ENCODE measurements at places on chromosomes 16 and 17. TPM values are rescaled to one million over a fixed set of nuclear protein-coding genes. Genes with fewer than 3 reads are reported as not detected.

DNA sequence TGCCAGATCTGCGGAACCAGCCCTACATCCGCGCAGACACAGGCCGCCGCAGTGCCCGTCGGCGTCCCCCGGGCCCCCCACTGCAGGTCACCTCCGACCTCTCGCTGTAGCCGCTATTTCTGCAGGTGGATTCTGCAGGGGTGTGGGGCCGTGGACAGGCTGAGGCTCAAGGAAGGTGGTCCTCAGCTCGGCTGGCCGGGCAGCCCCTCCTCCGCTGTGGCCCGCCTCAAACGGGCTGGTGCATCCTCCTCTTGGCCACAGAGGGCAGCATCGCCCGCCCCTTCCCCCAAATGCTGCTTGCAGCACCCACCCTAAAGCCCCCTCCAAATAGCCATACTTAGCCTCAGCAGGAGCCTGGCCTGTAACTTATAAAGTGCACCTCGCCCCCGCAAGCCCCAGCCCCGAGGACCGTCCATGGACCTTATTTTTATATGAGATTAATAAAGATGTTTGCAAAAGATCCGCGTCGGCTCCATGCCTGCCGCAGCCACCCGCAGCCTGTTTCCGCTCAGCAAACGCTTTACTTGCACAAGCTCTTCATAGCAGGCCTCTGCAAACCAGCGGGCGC is 14.9 kb downstream of the SPATA32 start:
- no peaks in the 10 kb centered on the region for H3K27me3 ChIP-seq
- H3K4me3 ChIP-seq = peak overlapping the region; percentile 57
- peak overlapping the region; percentile 87 for H3K27ac ChIP-seq
- peaks cover 15% of the 10 kb centered on the region for H3K4me1 ChIP-seq
- H3K36me3 ChIP-seq = peaks cover 40% of the 10 kb centered on the region
- peak; percentile 83 for DNase-seq

DNA sequence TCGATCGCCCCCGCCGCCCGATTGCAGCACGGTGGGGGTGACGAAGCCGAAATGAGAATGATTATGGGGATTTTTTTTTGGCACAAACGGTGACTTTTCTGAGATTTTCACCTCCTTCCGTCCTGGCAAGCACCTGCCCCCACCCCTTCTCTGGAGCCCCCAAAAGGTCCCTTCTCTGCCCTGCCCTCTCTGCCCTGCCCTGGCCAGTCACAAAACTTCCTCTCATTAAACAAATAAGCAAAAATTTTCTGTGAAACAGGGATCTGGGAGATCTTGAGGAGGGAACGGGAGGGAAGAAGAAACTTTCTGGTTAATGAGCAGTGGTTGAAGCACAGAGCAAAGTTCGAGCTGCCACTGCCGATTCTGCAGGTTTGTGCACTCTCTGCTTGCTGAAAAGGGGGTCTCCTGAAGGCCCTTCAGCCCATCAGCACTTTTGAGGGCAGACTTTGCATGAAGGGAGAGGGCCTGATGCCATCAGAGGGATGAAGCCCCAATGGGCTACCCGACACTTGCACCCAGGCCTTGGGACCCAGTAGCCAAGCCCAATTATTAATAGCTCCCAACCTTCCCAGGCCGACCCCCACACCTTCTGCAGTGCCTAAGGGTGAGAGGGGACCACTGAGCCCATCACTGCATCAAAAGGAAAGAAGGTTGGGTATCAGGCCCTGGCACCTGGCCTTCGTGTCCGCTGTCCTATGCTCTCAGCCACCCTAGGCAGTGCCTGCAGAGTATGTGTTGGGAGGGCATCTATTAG is 1.0 kb upstream of the HOXB8 start:
- no peak for DNase-seq
- no peak overlapping the region for H3K4me3 ChIP-seq
- peaks cover 5% of the 10 kb centered on the region for H3K27me3 ChIP-seq
- no peak overlapping the region for H3K27ac ChIP-seq
- peaks cover 22% of the 10 kb centered on the region for H3K4me1 ChIP-seq

- H3K36me3 ChIP-seq = no peaks in the 10 kb centered on the region
- no peaks in the 10 kb centered on the region for H3K27me3 ChIP-seq
- H3K4me1 ChIP-seq = no peaks in the 10 kb centered on the region
- H3K4me3 ChIP-seq = no peak overlapping the region
Measured at GRCh38 chr17:9817086-9817485, 4.8 kb downstream of the GSG1L2 start.

DNA sequence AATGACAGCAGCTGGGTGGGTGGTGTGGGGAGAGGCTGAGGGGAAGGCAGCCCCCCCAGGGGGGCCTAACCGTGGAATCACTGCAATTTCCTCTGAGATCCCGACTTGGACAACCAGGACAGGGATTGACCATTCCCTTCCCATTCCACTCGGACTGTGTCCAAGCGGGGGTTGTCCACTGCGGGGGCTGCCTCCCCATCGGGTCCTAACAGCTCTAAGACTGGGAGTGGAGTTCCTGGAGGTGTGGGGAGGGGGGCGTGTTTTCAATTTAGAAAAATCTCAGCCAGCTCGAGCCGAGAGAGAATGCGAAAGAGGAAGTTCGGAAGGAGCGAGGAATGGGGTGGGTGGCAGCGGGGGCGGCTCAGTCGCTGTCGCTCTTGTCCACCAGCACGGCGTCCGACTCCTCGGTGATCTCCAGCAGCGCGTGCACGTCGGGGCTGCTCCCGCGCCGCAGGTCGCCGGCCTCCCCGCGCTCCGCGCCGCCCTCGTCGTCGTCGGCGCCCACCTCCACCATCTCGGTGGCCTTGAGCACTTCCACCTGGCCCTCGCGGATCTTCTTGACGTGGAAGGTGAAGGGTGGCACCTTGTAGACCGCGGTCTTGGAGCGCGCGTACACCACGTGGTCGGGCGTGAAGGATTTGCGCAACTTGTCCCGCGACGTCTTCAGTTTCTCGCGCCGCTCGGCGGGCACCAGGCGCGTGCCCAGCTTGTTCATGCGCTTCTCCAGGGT is 16.2 kb upstream of the STAT3 start:
- peak overlapping the region; percentile 11 for H3K27ac ChIP-seq
- no peak for DNase-seq
- H3K27me3 ChIP-seq = no peaks in the 10 kb centered on the region

- peaks cover 4% of the 10 kb centered on the region for H3K4me1 ChIP-seq
- H3K36me3 ChIP-seq = no peaks in the 10 kb centered on the region
- H3K27me3 ChIP-seq = peaks cover 20% of the 10 kb centered on the region
- H3K27ac ChIP-seq = no peak overlapping the region
- no peak overlapping the region for H3K4me3 ChIP-seq
Measured at GRCh38 chr16:818592-818991, 18.1 kb upstream of the GNG13 start.

DNA sequence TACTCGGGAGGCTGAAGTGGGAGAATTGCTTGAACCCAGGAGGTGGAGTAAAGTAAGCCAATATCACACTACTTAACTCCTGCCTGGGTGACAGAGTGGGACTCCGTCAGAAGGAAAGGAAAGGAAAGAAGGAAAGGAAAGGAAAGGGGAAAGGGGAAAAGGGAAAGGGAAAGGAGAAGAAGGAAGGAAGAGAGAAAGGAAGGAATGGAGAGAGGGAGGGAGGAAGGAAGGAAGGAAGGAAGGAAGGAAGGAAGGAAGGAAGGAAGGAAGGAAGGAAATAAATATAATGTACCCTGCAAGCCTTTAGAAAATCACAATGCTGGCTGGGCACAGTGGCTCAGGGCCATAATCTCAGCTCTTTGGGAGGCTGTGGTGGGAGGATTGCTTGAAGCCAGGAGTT is 27.3 kb downstream of the SLC5A11 start:
- H3K27ac ChIP-seq = no peak overlapping the region
- no peak overlapping the region for H3K4me3 ChIP-seq
- H3K36me3 ChIP-seq = no peaks in the 10 kb centered on the region
- H3K27me3 ChIP-seq = no peaks in the 10 kb centered on the region
- no peak for DNase-seq

GRCh38 chr17:27469256-27469655 is 13.0 kb downstream of the KSR1 start:
- H3K36me3 ChIP-seq = no peaks in the 10 kb centered on the region
- H3K27me3 ChIP-seq = no peaks in the 10 kb centered on the region
- no peak overlapping the region for H3K27ac ChIP-seq
- peaks cover 49% of the 10 kb centered on the region for H3K4me1 ChIP-seq
- H3K4me3 ChIP-seq = no peak overlapping the region
- no peak for DNase-seq

DNA sequence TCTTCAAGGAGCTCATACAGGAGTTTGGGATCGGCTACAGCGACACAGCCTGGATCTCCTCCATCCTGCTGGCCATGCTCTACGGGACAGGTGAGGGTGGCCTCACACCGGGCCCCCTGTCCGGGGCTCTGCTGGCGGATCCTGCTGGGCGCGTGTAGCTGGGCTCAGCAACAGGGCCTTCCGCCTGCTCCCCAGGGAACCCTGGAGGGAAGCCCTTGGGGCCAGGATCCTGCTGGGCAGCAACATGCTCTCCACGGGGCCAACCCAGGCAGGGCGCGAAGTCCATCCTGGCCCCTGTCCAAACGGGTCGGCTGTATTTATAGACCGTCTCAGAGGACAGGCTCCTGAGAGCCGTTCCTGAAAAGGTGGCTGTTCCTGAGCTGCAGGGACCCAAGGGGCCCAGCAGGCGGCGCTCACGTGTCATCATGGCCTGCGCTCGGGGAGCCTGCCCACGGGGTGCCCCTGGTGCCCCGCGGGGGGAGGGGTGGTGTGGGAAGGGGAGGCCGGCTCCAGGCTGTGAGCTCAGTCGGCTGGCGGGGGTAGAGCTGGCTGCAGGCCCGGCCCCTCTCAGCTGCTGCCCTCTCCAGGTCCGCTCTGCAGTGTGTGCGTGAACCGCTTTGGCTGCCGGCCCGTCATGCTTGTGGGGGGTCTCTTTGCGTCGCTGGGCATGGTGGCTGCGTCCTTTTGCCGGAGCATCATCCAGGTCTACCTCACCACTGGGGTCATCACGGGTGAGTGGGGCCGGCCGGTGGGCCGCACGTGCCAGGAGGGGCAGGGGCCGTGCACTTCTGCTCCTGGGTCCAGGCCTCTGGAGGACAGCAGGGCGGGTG is 7.5 kb downstream of the SLC16A3 start:
- H3K27ac ChIP-seq = peak overlapping the region; percentile 19
- H3K36me3 ChIP-seq = peaks cover 4% of the 10 kb centered on the region
- no peak overlapping the region for H3K4me3 ChIP-seq

- H3K27ac ChIP-seq = no peak overlapping the region
- no peaks in the 10 kb centered on the region for H3K4me1 ChIP-seq
- H3K4me3 ChIP-seq = no peak overlapping the region
- H3K27me3 ChIP-seq = no peaks in the 10 kb centered on the region
Measured at GRCh38 chr17:31825961-31826691, 32.9 kb downstream of the COPRS start.

- no peak overlapping the region for H3K4me3 ChIP-seq
- no peaks in the 10 kb centered on the region for H3K4me1 ChIP-seq
- H3K27ac ChIP-seq = no peak overlapping the region
- DNase-seq = no peak
Measured at GRCh38 chr17:1322014-1322428, 42.6 kb downstream of the TRARG1 start.

DNA sequence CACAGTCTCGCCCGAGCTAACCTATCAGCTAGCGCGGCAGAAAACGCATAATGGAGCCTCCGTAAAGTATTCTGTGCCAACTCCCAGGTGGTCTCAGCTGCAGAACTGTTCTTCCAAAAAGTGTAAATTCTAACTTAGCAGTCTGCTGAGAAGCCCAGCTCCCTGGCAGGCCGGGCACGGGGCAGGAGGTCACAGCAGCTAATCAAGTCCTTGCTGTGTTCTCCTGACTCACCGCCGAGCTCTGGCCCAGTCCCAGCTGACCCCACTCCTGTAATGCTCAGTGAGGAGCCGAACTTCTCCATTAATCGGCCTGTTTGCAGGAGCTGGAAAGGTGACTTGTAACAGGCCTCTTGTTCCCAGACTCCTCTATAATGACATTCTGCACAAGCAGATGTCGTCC is 193.3 kb downstream of the IRX3 start:
- no peaks in the 10 kb centered on the region for H3K36me3 ChIP-seq
- no peak overlapping the region for H3K27ac ChIP-seq
- H3K4me3 ChIP-seq = no peak overlapping the region
- H3K27me3 ChIP-seq = no peaks in the 10 kb centered on the region
- H3K4me1 ChIP-seq = no peaks in the 10 kb centered on the region

- H3K27ac ChIP-seq = no peak overlapping the region
- H3K36me3 ChIP-seq = no peaks in the 10 kb centered on the region
- H3K4me1 ChIP-seq = peaks cover under 1% of the 10 kb centered on the region
- H3K4me3 ChIP-seq = no peak overlapping the region
- H3K27me3 ChIP-seq = peaks cover 11% of the 10 kb centered on the region
- DNase-seq = no peak
Measured at GRCh38 chr16:83973581-83974385, 5.7 kb downstream of the NECAB2 start.

DNA sequence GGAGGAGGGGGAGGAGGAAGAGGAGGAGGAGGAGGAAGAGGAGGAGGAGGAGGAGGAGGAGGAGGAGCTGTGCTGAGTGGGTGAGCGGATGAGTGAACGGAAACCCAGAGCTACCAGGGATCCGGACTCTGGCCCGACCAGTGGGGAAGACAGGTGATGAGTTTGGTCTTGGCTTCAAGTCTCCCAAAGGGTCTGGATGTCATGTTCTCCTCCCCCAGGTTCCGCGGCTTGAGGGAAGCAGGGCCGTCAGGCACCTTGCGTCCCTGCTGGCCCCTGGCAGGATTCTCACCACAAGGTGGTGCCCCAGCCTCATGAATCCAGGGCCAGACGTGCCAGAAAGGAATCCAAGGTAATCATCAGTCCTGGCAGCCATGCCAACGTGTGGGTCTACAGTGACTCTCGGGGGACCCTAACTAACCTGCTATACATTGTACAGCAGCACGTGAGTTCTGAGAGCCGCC is 13.5 kb upstream of the ABAT start:
- no peaks in the 10 kb centered on the region for H3K27me3 ChIP-seq
- H3K27ac ChIP-seq = no peak overlapping the region
- no peak overlapping the region for H3K4me3 ChIP-seq
- H3K36me3 ChIP-seq = no peaks in the 10 kb centered on the region
- no peaks in the 10 kb centered on the region for H3K4me1 ChIP-seq

DNA sequence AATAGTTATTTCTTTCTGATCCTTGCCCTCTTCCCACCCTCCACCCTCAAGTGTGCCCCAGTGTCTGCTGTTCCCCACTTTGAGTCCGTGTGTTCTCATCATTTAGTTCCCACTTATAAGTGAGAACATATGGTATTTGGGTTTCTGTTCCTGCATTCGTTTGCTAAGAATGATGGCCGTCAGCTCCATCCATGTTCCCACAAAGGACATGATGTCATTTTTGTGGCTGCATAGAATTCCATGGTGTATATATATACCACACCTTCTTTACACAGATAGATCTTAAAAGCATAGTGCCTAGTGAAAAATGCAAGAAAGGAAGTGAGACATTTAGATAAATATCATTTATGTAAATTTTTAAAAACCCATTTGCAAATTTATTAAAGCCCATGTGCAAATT is 33.1 kb downstream of the HS3ST2 start:
- H3K4me1 ChIP-seq = no peaks in the 10 kb centered on the region
- no peak for DNase-seq
- no peak overlapping the region for H3K27ac ChIP-seq
- no peak overlapping the region for H3K4me3 ChIP-seq

Gene ELOB
- total RNA-seq = 159 TPM

Gene TEKT1
- 2.7 TPM for total RNA-seq

Gene ATP2A1
- 0.67 TPM for total RNA-seq

Gene SRL
- not detected for total RNA-seq

Gene TTLL6
- total RNA-seq = 0.69 TPM

Gene GRIN2A
- 0.57 TPM for total RNA-seq

Gene PTRH2
- total RNA-seq = 22.9 TPM

Gene GNAO1
- 2.7 TPM for total RNA-seq

All from upper lobe of left lung (tissue), 6 donors.